ENCODE measurements at places on chromosomes 6 and 20. TPM values are rescaled to one million over a fixed set of nuclear protein-coding genes. Genes with fewer than 3 reads are reported as not detected.

FAM83C gene
- not detected for total RNA-seq

TCF21 gene
- total RNA-seq = not detected

ZFP64 gene
- total RNA-seq = 5.6 TPM

GRCh38 chr20:1205802-1206201, 2.5 kb downstream of the C20orf202 start:
- no peak for DNase-seq
- no peak overlapping the region for H3K4me3 ChIP-seq
- no peaks in the 10 kb centered on the region for H3K4me1 ChIP-seq
- 0 out of 2 replicates have a peak, but pooled peaks cover 12% of the 10 kb centered on the region for H3K27me3 ChIP-seq
- H3K36me3 ChIP-seq = no peaks in the 10 kb centered on the region

GRCh38 chr6:56146086-56146485, 101.3 kb downstream of the COL21A1 start:
- no peak overlapping the region for H3K4me3 ChIP-seq
- no peak for DNase-seq
- H3K27ac ChIP-seq = no peak overlapping the region
- no peaks in the 10 kb centered on the region for H3K4me1 ChIP-seq
- no peaks in the 10 kb centered on the region for H3K36me3 ChIP-seq
- no peaks in the 10 kb centered on the region for H3K27me3 ChIP-seq

- no peaks in the 10 kb centered on the region for H3K36me3 ChIP-seq
- DNase-seq = no peak
- H3K27ac ChIP-seq = no peak overlapping the region
- H3K4me1 ChIP-seq = no peaks in the 10 kb centered on the region
Observed at GRCh38 chr6:72715119-72715518, 93.3 kb downstream of the KCNQ5 start.

GRCh38 chr6:66808771-66809170, 1101.7 kb upstream of the EYS start:
- H3K4me1 ChIP-seq = no peaks in the 10 kb centered on the region
- no peak overlapping the region for H3K4me3 ChIP-seq
- H3K36me3 ChIP-seq = no peaks in the 10 kb centered on the region
- DNase-seq = no peak
- no peaks in the 10 kb centered on the region for H3K27me3 ChIP-seq

DNA sequence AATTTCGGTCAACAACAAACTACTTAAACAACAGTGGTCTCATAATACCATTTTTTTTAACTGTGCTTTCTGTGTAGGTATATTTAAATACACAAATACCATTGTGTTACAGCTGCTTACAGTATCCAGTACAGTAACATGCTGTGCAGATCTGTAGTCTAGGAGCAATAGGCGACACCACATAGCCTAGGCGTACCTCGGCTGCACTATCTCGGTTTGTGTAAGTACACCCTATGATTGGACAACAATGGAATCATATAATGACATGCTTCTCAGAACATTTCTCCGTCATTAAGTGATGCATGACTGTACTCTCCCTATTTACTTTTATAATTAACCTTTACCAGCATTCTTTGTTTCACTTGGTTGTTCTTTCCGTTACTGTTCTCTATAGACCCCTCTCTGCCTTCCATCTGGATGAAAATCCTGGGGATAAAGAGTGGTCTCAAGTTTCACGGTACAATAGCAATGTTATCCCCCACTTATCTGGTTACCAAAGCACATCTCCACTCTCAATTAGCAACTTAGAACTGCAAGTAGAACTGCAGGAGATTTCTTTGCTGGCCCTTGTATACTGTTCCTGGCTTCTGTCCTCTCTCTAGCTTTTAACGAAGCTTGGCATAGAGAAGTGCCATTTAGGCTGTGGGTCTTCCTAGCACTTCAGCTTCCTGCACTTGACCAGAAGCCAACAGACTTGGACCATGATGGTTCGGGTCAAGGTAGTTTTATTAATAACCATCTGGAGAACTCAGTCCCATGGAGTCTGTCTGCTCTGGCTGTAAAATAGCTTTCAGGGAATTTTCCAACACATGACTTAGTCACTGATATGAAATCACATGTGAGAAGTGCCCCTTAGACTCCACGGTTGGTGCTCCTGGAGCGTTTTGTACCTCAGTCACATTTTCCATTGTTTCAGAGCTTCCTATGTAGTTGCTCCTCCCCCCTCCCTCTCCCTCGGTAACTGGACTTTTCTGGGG, 80.4 kb upstream of the POPDC3 start:
- 0 out of 2 replicates have a peak, but pooled peaks cover 2% of the 10 kb centered on the region for H3K27me3 ChIP-seq
- DNase-seq = no peak
- no peak overlapping the region for H3K4me3 ChIP-seq
- no peak overlapping the region for H3K27ac ChIP-seq
- H3K36me3 ChIP-seq = no peaks in the 10 kb centered on the region
- peaks cover 10% of the 10 kb centered on the region for H3K4me1 ChIP-seq

DNA sequence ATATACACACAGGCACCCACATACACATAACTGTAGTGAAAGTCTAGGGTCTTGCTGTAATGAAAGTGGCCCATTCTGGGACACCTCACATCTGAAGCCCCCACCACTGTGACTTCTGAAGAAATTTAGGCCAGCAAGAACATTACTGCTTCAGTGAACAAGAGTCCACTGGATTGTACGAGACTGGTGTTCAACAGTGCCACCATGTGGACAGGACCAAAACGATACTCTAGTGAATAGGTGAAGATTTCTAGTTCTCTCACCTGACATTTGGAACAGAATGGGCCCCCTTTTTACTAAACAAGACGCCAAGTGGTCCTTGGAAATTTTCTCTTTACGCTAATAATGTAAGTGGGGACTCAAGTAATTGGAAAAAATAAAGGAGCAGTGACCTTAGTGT, 156.9 kb downstream of the MAFB start:
- H3K36me3 ChIP-seq = no peaks in the 10 kb centered on the region
- no peaks in the 10 kb centered on the region for H3K4me1 ChIP-seq
- no peaks in the 10 kb centered on the region for H3K27me3 ChIP-seq
- H3K4me3 ChIP-seq = no peak overlapping the region
- no peak overlapping the region for H3K27ac ChIP-seq
- DNase-seq = no peak

DNA sequence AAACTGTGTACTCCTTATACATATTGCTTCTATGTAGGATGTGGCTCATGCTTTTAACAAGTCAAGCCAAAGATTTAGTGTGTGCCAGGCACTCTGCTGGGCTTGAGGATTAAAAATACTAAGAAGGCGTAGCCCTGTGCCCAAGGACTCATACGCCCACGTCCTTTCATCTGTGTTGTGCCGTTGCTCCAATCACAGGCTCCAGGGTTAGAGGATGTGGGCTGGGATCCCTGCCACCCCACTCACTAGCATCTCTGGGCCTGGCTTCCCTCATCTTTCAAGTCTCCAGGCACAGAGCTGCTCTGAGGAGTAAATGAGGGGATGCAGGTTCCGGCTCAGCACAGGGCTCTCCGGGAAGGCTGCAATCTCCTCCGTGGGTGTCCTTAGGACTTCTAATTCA, 214.2 kb downstream of the SYNDIG1 start:
- no peak for DNase-seq
- H3K4me3 ChIP-seq = no peak overlapping the region
- no peak overlapping the region for H3K27ac ChIP-seq
- no peaks in the 10 kb centered on the region for H3K4me1 ChIP-seq
- H3K27me3 ChIP-seq = 0 out of 2 replicates have a peak, but pooled peaks cover 3% of the 10 kb centered on the region

DNA sequence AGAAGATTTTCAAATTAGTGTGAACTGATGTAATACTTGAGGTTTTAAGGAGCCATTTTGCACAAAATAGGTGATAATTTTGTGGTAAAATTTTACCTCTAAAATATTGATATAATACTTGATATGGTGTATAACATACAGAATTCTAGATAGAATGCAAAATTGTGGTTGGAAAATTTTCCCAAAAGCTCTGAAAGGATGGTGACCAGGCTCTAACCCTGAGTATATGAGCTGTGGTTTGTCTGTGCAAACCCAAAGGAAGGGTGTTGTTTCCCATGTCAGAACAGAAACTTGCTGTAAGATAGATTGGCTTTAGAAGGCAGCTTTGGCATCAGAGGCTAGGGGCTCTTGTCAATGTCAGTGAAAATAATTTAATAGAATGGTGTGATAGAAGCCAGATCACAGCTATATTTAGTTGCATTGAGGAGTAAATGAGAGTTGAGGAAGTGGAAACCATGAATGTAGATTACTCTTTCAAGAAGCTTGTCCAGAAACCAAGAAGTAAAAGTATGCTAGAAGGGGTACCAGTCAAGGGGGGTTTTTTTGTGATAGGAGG, 257.7 kb downstream of the FARS2 start:
- H3K4me1 ChIP-seq = no peaks in the 10 kb centered on the region
- DNase-seq = no peak
- H3K4me3 ChIP-seq = no peak overlapping the region
- H3K27me3 ChIP-seq = no peaks in the 10 kb centered on the region

DNA sequence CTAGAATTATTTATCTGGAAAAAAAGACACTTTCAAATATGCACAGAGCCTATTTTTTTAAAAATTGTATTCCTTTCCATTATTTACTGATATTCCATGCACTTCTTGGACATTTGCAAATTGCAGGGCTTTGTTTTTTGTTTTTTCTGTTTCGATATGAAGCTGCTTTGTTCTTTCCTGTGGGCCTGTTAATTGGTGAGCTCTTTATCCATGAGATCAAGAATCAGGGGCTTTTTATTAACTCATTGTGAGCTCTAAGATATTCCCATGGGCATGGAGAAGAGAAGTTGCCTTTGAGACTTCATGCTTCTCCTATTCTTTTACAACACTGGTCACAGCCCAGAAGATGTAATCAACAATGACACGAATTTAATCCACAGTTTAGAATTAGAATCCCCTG, 145.1 kb downstream of the SAMD5 start:
- peaks cover 63% of the 10 kb centered on the region for H3K4me1 ChIP-seq
- no peak for DNase-seq
- no peak overlapping the region for H3K4me3 ChIP-seq
- no peaks in the 10 kb centered on the region for H3K27me3 ChIP-seq
- peak overlapping the region; percentile 84 for H3K27ac ChIP-seq
